ENCODE measurements at places on chromosomes 2 and 18.

DNA sequence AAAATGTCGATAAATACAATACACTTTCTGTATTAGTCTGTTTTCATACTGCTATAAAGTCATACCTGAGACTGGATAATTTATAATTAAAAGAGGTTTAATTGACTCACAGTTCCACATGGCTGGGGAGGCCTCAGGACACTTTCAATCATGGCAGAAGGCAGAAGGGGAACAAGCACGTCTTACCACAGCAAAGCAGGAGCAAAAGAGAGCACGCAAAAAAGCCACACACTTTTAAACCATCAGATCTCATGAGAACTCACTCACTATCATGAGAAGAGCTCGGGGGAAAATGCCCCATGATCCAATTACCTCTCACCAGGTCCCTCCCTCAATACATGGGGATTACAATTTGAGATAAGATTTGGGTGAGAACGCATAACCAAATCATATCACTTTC lies 256.7 kb downstream of the ANAPC1 start:
- no peak for DNase-seq

DNA sequence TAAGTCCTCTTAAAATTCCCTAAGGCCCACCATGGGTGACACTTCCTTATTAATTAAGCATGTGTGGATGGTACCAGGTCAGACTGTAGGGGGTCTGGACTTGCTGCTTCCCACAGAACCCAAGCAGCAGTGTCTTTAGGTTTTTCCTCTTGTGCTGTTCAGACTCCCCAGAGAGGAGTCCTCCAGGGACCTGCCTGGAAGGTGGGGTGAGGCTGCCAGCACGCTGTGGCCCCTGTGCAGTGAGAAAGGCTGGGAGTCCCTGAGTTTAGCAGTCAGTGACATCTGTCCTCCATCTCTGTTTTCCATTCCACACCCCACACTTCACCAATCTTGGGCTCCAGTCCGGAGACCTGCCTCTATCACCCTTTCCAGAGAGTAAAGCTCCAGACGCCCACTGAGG lies 18.0 kb upstream of the ST3GAL5 start:
- no peak for DNase-seq

DNA sequence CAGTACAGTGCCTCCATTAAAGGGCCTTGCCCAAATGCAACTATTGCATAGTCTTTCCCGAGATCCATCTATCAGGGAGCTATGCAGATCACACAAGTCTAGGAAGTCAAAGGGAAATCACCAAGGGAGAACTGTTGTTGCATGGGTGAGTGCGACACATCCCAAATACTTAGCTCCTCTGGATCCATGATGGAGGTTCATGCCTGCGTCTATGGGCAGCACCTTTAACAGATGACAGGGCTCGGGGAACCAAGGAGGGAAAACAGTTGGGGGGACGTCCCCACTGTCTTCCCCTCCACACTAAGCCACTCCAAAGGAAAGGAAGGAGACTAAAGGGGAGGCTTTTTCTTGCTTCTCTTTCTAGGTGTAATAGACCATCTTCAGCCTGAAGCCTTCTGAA lies 552.8 kb upstream of the PKDCC start:
- DNase-seq, result peak; percentile 1

GRCh38 chr2:135175177-135175576 lies 123.1 kb downstream of the RAB3GAP1 start:
- no peak for DNase-seq

DNA sequence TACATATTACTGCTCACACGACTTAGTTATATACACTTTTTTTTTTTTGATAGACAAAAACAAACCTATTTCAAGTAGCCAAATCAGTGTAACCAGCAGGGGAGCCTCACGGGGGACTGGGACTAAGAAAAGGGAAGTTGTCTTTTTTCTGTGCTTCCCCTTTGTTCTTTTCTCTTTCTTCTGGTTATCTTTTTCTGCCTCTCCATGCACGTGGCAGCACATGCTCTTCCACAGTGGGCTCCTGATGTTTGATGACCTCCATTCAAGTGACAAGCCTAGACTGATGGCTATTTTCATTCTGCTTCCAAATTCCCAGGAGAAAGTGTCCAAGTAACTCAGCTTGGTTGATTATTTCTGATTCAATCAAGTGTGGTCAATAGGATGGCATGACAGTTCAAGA lies 98.2 kb upstream of the STK39 start:
- no peak for DNase-seq

DNA sequence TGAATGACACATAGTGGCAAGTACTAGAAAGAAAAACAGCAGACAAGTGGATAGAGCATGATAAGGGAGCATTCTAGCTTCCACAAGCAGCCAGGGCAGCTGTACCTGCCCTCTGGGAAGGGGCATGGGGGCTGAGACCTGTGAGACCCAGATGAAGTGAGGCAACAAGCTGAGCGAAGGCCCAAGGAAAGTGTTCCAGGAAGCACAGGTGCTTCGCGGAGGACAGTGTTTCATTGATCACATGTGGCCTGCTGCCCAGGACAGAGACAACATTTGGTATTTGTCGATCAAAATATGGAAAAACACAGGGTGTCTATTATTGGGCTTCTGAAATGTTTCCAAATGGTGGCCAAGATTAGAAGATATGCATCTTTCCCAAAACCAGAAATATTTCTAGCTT lies 149.1 kb downstream of the ZNF516 start:
- no peak for DNase-seq

GRCh38 chr2:31828891-31829290 lies 181.9 kb downstream of the MEMO1 start:
- peak; percentile 16 for DNase-seq

GRCh38 chr2:98881153-98881650 lies 54.8 kb downstream of the CRACDL start:
- no peak for DNase-seq

DNA sequence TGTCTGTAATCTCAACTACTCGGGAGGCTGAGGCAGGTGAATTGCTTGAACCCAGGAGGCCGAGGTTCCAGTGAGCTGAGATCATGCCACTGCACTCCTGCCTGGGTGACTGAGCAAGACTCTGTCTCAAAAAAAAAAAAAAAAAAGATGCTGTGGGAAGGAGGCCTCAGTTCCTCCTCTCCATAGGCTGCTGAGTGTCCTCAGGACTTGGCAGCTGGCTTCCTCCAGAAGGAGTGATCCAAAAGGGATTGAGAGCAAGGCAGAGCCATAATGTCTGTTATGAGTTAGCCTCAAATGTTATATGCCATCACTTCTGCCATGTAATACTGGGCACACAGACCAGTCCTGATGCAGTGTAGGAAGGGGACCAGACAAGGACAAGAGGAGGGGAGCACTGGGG lies 6.6 kb upstream of the NPC1 start:
- no peak for DNase-seq

DNA sequence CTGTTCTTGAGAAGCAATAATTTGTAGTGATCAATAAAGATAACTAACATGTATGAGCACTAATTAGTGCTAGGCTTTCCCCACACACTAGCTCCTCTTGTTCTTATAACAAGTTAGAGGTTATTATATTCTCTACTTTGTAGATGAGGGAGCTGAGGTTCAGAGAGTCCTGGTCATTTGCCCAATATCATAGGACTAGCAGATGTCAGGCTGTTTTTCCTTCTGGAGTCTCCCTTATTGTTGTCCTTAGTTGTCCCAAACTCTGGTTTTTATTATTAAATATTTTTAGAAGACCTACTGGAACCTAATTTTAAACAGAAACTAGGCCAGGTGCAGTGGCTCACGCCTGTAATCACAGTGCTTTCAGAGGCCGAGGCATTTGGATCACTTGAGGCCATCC lies 16.5 kb upstream of the TTC39C start:
- DNase-seq, result no peak

DNA sequence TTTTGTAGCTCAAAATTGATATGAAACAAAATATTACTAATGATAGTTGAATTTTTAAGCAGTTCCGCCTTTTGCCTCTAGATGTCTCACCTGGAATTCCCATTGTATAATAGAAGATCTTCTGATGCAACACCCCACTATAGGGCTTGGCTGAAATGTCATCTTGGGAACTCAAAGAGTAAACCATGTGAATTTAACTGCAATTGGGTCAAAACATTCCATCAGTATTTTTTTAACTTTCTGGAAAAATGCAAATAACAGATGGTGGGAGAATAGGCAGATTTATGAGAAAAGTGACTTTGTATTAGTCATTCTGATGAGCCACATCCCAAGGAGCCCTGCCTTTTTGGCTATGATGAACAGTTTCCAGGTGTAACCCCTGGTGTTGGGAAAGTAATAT lies 489.9 kb downstream of the NYAP2 start:
- DNase-seq, result peak; percentile 73

DNA sequence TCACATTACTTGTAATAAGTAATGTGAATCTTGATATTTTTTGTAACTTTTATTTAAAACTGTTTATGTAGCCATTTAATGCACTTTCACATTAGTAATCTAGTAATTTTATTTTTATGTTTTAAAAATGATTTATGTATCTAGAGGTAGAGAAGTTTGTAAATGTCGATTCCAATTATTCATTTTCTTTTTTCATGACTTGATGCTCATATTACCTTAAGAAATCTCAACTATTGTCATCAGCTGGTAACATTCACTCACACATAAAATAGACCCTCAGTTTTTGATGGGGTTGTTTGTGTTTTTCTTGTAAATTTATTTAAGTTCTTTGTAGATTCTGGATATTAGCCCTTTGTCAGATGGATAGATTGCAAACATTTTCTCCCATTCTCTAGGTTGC lies 351.7 kb upstream of the CDH7 start:
- no peak for DNase-seq

GRCh38 chr18:6997808-6998207 lies 119.8 kb downstream of the LAMA1 start:
- DNase-seq, result no peak

GRCh38 chr2:75431763-75432162 lies 129.0 kb downstream of the EVA1A start:
- no peak for DNase-seq

DNA sequence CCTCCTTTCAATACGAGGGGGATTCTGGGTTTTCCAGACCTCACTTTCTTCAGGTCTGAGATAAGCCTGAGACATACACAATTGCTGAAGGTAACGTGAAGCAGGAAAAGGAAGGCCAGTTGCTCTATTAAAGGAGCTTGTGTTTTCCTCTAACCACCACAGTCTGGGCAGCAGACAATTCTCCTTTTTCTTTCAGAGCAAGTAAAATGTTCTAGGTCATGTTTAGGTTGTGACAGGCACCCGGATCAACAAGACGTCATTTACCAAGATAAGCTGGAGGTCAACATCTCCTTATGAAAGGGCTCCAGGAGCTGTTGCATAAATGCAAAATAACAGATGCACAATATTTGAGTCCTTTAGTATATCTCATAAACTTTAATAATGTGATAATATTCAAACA lies 148.1 kb downstream of the SLC8A1 start:
- no peak for DNase-seq

- DNase-seq, result no peak
Measured at GRCh38 chr2:15798701-15799431, 141.5 kb upstream of the MYCN start.

DNA sequence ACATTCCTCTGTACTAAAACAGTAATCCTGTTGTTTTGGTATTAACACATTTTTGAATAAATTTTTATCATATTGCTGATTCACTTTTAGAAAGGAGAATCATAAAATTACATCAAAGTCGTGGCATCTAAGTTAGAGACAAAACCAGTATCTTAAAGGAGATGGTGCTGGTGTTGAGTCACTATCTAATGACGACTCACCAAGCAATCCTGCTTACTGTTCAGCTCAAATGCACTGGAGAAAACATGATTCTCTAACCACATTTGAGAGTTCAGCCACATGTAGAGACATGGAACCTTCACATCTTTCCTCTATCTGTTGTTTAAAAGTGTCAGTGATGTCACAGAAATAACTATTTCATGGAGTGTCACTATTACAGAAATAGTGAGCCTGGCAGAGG lies 473.8 kb downstream of the TGIF1 start:
- peak; percentile 39 for DNase-seq

DNA sequence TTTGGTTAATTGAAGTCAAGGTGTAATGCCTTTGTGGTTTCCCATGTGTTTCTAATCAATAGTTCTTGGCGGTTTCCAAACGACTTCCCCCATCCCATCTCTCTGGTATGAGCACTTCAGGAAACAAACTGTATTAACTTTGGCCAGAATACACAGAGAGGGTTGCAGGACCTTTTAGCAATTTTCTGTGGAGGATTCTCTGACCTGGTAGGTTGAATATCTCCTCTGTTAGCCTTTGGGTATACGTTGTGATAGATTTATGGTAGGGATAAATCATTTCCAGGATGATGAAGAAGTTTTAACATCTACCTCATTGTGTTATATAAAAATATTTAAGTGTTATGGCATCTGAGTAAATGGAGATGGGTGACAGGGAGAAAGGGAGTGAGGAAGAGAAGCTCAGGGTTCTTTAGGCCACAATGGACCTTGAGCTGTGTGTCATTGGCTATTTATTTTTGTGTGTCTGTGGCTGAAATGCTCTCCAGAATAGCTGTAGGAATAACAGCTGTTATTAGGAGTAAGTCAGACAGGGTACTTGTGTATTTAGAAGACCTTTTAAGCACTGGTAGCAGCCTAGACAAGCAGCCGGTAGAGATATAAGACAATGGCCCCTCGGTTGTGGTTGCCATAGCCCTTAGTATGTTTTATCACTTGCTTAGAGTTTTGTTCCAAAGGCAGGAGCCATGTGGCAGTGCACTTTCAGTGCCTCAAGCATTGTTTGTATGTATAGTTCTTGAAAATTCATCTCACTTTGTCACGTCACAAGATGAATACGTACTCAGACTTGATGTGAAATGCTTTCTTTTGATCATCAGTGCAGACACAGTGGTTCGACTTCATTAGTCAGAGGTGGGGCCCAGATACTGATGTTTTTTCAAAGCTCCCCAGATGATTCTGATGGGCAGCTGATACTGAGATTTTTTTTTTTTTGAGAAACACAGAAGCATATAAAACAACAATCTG lies 91.1 kb downstream of the FMNL2 start:
- DNase-seq, result no peak

DNA sequence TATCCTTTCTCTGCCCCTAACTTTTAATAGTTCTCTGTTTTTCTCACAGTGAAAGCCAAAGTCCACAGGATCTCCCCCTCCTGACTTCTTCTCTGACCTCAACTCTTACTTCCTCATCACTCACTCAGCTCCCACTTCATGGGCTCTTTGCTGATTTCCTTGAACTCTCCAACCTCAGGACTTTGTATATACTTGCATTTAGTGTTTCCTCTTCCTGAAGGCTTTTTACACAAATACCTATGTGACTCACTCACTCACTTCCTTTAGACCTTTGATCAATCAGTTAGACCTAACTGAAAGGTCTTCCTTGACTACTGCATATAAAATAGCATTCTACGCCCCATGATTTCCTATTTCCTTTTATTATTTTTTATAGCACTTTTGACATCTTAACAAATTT lies 233.1 kb upstream of the MEX3C start:
- DNase-seq, result no peak

GRCh38 chr2:238285653-238286082 lies 2.7 kb downstream of the PER2 start:
- peak; percentile 97 for DNase-seq

GRCh38 chr2:229081411-229081810 lies 189.7 kb downstream of the PID1 start:
- DNase-seq, result no peak
